DMS79 (cell line): ENCODE measurements at places on chromosomes 2 and 18.

- DNase-seq, result no peak
Observed at GRCh38 chr2:63665846-63666475, 77.2 kb downstream of the MDH1 start.

- DNase-seq, result no peak
Observed at GRCh38 chr2:39380525-39381150, 56.4 kb downstream of the MAP4K3 start.

DNA sequence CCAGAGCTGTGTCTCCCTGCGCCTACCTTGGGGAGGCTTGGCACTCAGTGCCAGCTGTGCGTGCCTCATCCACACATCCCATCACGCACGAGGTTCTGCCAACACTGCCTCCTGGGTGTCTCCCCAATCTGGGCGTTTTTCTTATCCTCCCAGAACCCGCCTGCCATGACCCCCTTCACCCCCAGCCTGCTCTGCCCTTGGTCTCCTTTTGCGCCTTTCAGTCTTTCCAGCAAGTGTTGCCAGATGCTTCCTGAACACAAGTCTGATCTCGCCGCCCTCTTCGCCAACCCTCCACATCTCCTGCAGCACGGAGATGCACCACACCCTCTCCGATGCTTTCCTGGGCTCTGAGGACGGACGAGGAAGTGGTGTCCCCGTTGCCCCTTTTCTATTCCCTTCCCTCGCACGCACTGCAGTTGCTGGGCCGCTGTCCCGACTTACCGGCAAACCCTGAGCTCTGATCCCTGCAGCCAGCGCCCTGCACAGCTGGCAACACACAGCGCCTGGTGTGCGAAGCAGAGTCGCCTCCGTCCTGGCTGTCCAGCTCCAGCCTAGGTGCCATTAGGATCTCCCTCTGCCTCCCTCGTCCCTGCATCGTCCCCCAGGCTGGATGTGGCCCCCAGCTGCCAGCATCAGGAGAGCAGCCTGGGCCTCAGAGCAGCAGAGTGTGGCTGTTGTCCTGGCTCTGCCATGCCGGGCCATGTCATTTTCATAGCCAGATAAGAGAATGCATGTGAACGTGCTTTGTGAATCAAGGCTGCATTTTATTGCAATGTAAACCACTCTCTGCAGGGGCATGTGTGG is 22.6 kb upstream of the ALLC start:
- no peak for DNase-seq

- no peak for DNase-seq
Observed at GRCh38 chr2:59761966-59762365, 791.5 kb downstream of the BCL11A start.

DNA sequence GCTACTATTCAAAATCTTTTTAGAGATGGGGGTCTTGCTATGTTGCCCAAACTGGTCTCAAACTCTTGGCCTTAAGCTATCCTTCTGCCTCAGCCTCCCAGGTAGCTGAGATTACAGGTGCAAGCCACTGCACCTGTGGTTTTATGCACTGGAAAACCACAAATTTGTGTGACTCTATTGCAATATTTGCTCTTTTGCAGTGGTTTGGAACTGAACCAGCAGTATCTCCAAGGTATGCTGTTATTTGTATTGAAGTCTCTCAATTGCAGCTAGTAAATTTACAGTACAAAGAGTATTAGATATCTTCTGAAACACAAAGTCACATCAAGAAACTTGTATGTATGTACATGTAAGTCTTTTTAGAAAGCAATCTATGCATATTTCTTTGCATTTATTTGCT is 46.2 kb downstream of the PPP4R1 start:
- DNase-seq, result no peak

DNA sequence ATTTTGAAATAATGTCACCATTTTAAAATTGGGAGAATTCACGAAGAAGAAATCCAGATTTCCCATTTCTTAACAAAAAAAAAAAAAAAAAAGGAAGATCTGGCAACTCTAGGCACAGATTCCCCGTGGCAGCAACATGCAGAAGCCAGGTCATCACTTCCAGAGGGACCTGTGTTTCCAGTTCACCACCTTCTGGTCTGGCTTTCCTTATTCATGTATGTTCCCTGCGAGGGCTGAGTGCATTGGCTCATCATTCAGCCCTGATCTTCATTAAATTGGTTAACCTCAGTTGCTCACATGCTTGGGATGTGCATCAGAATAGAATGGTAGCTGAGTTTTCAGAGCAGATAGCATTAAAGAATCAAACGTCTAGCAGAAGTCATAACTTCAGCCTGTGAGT is 25.0 kb upstream of the MAP3K20 start:
- DNase-seq, result no peak

DNA sequence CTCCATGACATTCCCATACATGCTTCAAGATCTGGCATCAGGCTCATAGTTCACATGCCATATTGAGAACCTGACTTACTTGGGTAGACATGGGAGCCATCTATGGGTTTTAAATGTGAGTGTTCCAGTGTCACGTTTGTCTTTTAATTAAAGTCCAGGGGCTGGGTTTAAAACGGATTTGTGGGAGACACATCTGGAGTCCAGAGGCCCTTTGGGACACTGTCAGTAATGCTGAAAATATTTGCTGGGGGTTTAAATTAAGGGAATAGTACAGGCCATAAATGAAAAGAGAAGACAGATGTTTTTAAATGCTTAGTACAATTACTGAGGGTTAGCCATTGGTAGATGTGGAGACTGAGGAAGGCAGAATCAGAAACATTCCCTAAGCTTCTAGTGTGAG is 478.0 kb downstream of the PID1 start:
- DNase-seq, result no peak

- no peak for DNase-seq
Observed at GRCh38 chr2:42191285-42192009, 22.3 kb downstream of the EML4 start.

DNA sequence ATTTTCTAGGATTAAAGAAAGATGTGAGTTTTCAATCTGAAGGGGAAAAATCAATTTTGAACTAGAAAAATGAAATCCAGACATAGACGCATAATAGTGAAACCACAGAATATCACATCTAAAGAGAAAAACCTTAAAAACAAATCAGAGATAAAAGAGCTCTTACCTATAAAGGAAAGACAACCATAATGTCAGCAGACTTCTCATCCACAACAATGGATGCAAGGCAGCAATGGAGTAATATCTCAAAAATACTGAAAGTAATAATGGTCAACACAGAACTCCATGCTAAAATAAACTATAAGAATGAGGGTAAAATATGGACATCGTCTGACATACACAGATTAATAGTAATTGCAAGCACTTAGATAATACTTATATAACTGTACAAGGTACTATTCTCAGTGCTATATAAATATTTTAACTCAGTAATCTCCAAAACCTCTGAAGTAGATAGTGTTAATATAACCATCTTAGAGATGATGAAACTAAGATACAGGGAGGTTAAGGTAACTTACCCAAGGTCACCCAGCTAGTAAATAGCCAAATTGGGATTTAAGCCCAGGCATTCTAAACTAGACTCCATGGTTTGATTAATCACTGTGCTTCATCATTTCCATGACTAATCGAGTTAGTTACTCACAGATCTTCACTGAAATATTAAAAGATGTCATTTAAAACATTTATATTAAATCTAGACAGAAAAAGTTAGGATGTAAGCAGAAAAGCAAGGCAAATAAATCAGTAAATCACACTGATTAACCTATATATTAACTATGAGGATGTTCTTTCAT is 89.4 kb upstream of the SPTBN1 start:
- DNase-seq, result no peak

DNA sequence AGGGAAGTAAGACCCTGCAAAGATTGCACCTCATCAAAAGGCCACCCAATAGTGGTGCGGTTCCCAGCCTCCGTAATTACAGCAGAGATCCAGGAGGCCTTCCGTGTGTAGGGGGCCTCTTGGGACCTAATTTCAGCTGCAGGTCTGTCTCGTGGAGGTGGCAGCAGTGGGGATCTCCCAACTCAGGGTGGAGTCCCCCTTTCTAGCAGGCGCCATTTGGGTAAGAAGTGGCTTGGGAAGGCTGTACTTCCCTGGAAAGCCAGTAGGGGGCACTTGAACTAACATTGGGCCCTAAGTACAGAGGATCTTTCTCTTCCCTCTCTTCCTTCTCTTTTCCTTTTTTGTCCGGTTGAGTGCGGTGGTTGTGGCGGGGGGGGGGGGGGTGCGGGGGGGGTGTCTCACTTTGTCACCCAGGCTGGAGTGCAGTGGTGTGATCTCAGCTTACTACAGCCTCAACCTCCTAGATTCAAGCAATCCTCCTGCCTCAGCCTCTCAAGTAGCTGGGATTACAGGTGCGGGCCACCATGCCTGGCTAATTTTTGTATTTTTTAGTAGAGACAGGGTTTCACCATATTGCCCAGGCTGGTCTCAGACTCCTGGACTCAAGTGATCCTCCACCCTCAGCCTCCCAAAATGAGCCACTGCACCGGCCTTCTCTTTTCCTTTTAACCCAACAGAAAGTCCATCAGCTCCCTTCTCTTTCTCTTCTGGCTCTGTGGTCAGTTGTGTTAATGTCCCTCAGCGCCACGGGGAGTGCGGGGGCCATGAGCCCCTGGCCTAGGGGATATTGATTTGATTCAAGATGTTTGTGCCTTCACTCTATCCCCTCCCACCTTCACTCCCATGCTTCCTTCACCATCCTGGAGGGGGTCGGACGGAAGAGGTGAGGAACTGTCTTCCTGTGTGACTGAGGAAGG is 32.0 kb downstream of the CENPO start:
- DNase-seq, result no peak

GRCh38 chr2:65344689-65345088 is 87.7 kb downstream of the SPRED2 start:
- DNase-seq, result no peak

GRCh38 chr2:64145119-64145518 is 899 bp upstream of the PELI1 start:
- no peak for DNase-seq

DNA sequence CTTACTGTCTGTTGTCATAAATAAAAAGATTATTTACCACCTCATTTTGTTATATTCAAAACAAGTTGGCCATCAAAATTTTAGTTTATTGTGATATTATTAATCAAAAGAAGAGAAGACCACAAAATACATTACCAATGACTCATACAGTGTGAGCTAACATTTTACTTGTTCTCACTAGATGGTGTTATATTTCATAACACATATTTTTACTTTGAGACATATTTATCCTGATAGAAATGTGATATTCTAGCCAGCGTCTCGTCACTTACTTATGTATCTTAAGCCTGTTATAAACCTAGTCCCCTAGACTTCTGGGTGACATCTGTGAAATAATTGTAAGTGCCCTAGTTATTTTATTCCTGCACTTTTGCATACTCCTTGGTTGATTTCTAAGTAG is 263.2 kb downstream of the CDH7 start:
- no peak for DNase-seq

DNA sequence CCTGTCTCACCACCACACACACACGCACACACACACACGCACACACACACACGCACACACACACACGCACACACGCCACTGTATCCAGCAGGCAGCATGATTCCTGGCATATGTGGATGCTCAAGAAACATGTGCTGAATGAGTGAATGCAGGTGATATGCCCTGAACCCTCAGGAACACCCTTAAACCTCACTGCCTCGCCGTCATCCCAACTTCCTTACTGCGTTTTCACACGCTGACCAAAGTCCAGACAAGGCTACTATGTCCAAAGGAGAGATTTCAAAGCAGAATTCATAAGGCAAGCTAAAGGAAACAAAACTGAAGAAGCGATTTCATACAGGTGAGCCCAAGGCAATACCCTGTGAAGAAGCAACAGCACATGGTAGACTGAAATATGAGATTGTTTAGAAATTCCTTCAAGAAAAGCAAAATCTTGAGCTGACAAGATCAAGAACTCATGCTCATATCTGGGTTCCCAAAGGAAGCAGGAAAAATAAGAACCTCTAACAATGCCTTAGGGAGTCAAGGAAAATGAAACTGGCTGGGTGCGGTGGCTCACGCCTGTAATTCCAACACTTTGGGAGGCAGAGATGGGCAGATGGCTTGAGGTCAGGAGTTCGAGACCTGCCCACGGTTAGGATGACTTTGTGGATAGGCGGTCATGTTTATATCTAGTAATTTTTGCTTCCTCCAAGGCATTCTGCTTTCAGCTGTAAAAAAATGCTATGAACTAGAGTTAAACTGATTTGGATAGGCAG is 69.1 kb downstream of the TNFRSF11A start:
- no peak for DNase-seq

- DNase-seq, result no peak
Observed at GRCh38 chr2:157336137-157337010, 10.8 kb upstream of the ERMN start.

- no peak for DNase-seq
Observed at GRCh38 chr2:120936476-120937334, 201.0 kb downstream of the GLI2 start.

DNA sequence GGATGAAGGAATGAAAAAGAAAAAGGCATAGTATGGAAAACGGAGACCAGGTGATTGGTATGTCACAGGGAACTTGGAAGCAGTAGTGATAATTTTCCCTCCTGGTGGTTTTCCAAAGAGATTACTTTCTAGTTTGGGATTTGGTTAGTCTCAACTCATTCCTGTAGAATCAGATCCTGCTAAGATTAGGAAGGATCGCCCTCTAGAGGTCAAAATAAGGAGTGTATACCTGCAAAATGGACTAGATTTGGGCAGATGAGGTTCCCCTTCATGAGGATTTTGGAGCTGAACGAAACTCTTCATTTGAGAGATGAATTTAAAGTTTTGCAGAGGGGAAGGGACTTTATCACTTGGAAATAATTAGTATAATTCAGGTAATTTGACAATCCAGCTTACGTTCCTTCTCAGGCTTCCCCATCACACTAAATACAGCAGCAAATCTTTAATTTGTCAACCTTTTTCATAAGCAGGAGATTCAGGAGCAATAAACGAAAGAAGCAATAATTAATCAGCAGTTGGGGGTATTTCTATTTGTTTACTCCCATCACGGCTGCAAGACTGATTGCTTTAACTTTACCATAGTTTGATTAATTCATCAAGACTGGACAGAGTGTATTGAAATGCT is 65.2 kb downstream of the CCDC195 start:
- peak; percentile 2 for DNase-seq

DNA sequence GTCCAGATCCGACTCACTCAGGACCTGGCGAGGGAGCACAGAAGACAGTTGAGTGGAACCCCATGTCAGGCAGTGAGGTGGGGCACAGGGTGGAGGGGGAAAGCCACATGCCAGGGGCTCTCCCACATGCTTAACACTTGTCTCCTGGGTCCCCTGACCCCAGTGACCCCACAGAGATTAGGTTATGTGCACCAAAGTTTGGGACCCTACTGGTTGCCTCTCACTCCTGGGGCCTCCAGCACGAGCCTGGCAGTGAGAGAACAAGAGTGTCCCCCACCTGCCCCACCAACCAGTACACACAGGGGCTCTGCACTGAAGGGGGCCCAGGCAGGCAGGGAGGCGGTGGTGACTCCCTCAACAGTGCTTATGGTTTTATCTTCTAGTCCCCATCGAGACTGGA is 58.3 kb downstream of the CIB4 start:
- DNase-seq, result no peak

GRCh38 chr2:11417946-11418585 is 47.9 kb downstream of the E2F6 start:
- DNase-seq, result no peak

DNA sequence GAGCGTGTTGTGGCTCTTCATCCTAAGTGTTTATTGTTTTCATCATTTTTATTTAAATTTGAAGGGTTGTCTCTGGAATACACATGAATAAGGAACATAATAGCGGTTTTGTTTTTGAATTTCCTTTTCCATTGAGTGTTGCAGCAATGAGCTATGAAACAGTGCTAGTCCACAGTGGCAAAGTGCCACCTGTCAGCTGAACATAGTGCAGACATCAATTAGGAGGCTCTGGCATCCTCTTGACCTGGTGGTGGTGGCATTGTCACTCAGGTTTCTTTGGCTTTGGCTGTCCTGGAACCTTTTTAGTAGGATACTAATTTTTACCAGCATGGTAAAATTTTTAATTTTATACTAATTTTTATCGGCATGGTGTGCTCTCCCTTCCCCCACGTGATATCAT is 63.2 kb downstream of the UGGT1 start:
- no peak for DNase-seq
